Hematopoietic multipotent progenitor cell treated with erythropoietin and hydrocortisone succinate and interleukin-3 and kit ligand, for 8 days (in vitro differentiated cells): ENCODE measurements at places on chromosomes 12 and 14.
A peak's percentile ranks its signal among the peaks of the same experiment; 100 is the strongest.

- DNase-seq, result peak; percentile 90
Measured at GRCh38 chr12:54286042-54287030, 5.8 kb downstream of the HNRNPA1 start.

DNA sequence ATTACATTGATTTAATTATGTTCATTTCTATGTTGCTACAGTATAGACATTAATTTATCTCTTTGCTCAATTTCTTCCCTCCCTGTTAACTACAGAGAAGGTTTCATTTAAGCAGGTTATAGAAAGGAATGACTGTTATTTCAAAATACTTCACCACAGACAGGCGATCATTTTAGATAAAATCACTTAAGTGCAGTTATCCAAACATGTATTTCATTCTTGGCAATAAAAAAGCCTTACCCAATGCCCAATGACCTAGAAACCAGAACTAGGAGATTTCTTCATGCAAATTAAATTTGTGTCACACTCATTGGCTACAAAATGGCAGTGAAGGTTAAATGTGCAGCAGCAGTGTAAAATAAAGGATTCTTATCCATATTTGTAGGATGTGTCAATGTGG is 266.4 kb downstream of the KCNH5 start:
- no peak for DNase-seq

DNA sequence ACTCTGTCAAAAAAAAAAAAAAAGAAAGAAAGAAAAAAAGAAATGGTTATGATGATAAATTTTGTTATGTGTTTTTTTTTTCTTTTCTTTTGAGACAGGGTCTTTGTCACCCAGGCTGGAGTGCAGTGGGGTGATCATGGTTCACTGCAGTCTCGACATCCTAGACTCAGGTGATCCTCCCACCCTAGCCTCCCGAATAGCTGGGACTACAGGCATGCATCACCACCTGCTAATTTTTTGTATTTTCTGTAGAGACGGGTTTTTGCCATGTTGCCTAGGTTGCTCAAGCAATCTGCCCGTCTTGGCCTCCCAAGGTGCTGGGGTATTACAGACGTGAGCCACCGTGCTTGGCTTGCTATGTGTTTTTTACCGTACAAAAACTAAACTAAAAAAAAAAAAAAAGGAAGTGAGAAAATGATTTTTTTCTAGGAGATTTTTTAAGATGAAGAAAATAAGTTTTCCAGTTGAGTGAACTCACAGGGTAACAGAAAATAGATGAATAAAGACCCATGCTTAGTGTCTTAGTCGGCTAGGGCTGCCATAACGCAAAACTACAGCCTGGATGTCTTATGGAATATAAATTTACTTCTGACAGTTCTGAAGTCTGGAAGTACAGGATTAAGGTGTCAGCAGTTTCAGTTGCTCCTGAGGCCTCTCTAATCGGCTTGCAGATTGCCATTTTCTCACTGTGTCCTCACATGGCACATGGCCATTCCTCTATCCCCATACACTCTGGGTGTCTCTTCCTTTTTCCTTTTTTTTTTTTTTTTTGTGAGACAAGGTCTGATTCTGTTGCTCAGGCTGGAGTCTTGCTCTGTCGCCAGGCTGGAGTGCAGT is 13.2 kb upstream of the APOF start:
- DNase-seq, result no peak

DNA sequence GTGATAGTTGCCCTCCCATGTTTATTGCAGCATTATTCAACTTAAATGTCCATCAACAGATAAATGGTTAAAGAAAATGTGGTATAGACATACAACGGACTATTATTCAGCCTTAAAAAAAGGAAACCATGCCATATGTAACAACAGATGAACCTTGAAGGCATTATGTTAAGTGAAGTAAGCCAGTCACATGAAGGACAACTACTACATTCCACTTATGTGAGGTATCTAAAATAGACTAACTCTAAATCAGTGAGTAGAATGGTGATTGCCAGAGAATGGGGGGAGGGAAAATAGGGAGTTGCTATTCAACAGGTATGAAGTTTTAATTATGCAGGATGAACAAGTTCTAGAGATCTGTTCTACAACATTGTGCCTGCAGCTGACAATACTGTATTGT is 10.1 kb downstream of the PCNX4 start:
- no peak for DNase-seq

- no peak for DNase-seq
Measured at GRCh38 chr12:41981013-41981412, 163.7 kb downstream of the GXYLT1 start.

DNA sequence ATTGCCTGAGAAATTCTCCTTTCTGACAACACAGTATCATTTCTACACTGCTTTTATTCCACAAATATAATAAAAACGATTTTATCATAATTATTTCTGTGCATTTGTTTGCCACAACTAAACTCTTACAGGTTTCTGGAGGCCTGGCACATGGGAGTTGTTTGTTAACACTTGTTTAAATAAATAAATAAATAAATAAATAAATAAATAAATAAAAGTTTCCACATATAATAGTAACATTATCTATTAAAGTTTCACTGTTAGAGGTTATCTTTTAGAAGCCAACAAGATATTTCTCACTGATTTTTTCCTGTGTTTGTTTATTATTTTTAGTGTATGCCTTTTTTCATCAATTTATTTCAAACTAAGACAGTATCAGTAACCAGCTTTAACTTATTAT is 323.3 kb downstream of the FOXG1 start:
- no peak for DNase-seq

GRCh38 chr14:68409387-68409786 is 383.5 kb downstream of the ZFP36L1 start:
- DNase-seq, result no peak

- DNase-seq, result no peak
Measured at GRCh38 chr12:44960856-44961255, 84.7 kb upstream of the NELL2 start.

DNA sequence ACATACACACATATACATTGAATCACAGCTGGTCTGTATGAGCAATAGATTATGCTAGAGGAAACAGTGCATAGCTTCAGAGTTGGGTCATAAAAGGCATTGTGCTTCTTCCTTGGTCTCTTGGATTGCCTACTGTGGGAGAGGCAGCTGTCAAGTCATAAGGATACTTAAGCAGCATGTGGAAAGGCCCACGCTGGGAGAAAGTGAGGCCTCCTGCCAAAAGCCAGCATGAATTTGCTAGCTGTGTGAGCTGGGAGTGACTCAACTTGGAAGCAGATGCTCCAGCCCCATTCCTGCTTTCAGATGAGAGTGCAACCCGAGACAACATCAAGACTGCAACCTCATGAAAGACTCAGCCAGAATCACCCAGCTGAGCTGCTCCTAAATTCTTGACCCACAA is 311.9 kb upstream of the TBX3 start:
- no peak for DNase-seq

GRCh38 chr12:90991952-90992465 is 12.8 kb downstream of the EPYC start:
- DNase-seq, result no peak

DNA sequence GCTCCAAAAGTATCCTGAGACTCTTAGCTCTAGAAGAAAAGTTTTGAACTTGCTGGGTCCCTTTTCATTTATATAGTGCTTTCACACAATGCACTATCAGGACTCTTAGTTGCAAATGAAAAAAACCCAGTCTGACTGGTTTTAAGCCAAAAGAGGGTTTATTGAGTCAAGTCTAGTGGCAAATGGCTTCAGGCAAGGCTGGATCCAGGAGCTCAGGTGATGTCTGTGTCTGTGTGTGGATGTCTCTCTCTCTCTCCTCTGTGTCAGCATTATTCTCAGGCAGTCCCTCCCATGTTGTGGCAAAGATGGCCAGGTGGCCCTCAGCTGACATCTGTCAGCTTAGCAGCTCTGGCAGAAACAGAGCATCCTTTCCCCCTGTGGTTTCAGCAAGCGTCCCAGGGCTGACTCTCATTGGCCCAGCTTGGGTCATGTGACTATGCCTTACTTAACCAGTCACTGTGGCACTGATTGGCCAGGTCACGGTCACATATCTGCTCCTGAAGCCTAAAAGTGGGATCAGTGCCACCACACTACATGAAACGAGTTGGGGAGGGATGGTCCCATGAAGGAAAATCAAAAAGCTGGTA is 6.2 kb downstream of the TMEM120B start:
- DNase-seq, result no peak

DNA sequence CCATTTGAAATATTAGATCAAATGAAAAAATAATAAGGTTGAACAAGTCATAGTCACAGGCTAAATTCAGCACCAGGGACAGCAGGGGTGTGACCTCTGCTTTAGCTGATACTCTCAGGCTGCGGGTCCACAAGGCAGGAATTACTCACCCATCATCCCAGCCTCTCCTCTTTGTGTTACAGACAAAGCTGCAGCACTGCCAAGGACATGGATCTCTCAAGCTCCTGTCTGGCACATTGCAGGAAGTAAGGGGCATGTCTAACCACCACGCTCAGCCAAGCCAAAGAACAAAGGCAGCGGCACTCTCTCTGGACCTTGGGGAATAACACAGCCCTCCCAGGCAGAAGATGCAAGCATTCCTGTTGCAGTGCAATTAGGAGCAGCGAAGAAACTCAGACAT is 783.8 kb downstream of the VRK1 start:
- no peak for DNase-seq
